ENCODE measurements at places on chromosomes 3 and 15.
A peak's percentile ranks its signal among the peaks of the same experiment; 100 is the strongest.

GRCh38 chr3:27345493-27345892 is 23.7 kb downstream of the NEK10 start:
- H3K27ac ChIP-seq: no peak overlapping the region
- H3K36me3 ChIP-seq: peaks cover 2% of the 10 kb centered on the region
- H3K27me3 ChIP-seq: no peaks in the 10 kb centered on the region
- peak; percentile 12 for DNase-seq
- H3K4me1 ChIP-seq: peaks cover 14% of the 10 kb centered on the region

GRCh38 chr3:187012609-187013051 is 82.3 kb downstream of the ST6GAL1 start:
- H3K27ac ChIP-seq: peak overlapping the region; percentile 52
- H3K36me3 ChIP-seq: peaks cover 24% of the 10 kb centered on the region
- no peak for DNase-seq
- peak overlapping the region; percentile 40 for H3K4me3 ChIP-seq
- H3K27me3 ChIP-seq: no peaks in the 10 kb centered on the region

DNA sequence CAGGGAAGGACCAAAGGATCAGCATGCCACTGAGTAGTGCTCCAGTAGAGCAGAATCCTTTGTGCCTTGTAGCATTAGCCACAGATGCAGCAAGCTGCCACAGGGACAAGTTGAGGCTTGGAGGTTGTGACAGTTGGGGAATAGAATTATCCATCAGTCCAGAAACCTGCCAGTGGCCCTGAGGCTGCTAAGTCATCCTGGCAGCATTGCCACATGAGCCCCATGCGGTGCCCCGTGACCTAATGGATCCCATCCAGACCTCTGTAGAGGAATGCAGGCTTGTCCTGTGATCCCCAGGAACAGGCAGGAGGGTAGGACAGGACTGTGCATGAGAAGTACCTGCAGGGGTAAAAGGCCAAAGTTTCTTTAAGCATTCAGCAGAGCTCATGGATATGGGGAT is 51.7 kb downstream of the BOC start:
- no peak overlapping the region for H3K4me3 ChIP-seq
- peaks cover 35% of the 10 kb centered on the region for H3K27me3 ChIP-seq
- no peak overlapping the region for H3K27ac ChIP-seq
- DNase-seq: no peak

- peaks cover 2% of the 10 kb centered on the region for H3K36me3 ChIP-seq
- peak overlapping the region; percentile 75 for H3K4me3 ChIP-seq
- H3K27me3 ChIP-seq: peaks cover 87% of the 10 kb centered on the region
- DNase-seq: peak; percentile 55
Observed at GRCh38 chr15:68559345-68560310, 19.2 kb upstream of the CORO2B start.

- H3K27ac ChIP-seq: no peak overlapping the region
- H3K27me3 ChIP-seq: peaks cover 82% of the 10 kb centered on the region
- no peak for DNase-seq
- peaks cover 2% of the 10 kb centered on the region for H3K36me3 ChIP-seq
- H3K4me3 ChIP-seq: no peak overlapping the region
Observed at GRCh38 chr15:56568466-56569167, 103.7 kb upstream of the MNS1 start.

DNA sequence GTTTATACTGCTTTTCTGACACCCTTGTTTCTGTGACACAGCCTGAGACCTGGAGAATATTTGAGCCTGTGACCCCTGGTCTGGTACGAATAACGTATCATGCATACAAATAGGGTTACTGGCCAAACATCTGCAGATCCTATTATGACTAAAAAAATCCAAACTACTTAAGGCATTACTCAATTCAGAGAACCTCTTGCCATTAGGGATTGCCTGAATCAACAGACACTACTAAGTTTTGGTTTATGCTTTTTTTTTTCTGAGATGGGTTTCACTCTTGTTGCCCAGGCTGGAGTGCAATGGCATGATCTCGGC is 35.4 kb downstream of the OSBPL10 start:
- no peaks in the 10 kb centered on the region for H3K36me3 ChIP-seq
- no peak overlapping the region for H3K27ac ChIP-seq
- no peak overlapping the region for H3K4me3 ChIP-seq
- no peak for DNase-seq

Measured in central memory CD8-positive, alpha-beta T cell (primary cell).